ENCODE measurements at places on chromosomes 4 and X.

- DNase-seq, result no peak
Measured at GRCh38 chrX:103124284-103124683, 31.3 kb upstream of the NXF3 start.

DNA sequence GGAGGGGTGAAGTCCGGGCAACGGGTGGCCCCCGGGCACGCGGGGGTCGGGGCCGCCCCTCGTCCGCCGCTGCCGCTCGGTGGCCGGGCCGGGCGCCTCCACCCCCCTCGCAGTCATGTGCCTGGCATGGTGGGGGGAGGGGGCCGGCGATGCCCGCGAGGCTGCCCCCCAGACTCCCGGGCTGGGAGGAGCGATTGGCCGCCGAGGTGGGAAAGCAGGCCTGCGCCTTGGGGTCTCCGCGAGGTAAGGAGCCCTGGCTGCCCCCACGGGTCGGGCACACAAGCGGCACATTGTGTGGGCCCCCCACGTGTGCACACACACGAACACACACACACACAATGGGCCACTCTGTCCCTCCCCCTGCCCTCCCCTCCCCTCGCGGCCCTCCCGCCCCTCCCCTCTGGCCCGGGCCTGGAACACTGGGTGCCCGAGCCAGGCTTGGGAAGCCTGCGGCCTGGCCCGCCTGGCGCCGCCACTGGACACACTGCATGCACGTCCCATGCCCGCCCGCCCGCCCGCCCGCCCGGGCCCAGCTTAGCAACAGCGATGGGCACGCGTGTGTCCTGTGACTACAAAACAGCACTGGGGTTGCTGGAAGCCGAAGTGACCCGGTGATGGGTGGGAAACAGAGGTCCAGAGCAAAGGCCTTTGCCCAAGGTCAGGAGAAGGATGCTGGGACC lies 1.3 kb downstream of the SLC6A8 start:
- DNase-seq, result no peak

DNA sequence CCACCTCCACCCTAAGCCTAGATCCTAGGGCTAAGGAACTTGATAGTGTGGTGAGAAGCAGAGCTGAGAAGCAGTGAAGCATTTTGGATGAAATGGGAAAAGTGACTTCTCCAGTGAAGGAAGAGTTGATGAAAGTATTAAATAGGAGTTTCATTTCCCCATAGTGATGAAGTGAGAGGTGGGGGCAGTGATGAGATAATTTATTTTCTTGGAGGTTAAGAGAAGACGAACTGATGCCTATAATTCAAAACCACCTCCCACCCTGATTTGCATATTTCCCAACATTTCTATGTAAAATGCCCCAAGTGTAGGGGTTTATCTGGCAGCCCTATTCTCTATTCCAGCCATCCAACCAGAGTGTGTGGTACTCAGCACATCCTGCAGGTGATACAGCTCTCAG lies 6.3 kb downstream of the LONRF3 start:
- DNase-seq, result no peak

DNA sequence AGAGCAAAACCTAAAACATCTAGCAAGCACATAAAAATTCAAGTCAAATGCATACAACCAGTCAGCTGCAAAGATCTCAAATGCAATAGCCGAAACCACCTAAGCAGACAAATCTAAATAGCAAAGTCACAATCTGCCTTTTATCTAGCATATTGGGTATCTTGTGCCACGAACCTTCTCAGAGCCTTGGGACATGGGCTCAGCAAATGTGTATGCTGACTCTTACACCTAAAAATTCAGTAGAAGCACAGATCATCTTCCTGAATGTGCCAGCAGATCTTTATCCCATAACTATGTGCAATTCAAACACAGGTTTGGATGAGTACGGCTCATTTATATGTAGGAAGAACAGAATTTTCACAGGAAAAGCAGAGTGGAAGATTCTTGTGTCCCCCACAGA lies 492.1 kb downstream of the INPP4B start:
- DNase-seq, result no peak

- DNase-seq, result no peak
Measured at GRCh38 chr4:153220682-153221395, 16.6 kb downstream of the TRIM2 start.

GRCh38 chrX:70485466-70485865 lies 40.8 kb downstream of the DLG3 start:
- no peak for DNase-seq

- no peak for DNase-seq
Measured at GRCh38 chr4:166957451-166957850, 276.8 kb downstream of the SPOCK3 start.

- no peak for DNase-seq
Measured at GRCh38 chr4:8291701-8292477, 22.3 kb downstream of the HTRA3 start.

GRCh38 chr4:184583738-184584502 lies 65.3 kb downstream of the CASP3 start:
- DNase-seq, result no peak

DNA sequence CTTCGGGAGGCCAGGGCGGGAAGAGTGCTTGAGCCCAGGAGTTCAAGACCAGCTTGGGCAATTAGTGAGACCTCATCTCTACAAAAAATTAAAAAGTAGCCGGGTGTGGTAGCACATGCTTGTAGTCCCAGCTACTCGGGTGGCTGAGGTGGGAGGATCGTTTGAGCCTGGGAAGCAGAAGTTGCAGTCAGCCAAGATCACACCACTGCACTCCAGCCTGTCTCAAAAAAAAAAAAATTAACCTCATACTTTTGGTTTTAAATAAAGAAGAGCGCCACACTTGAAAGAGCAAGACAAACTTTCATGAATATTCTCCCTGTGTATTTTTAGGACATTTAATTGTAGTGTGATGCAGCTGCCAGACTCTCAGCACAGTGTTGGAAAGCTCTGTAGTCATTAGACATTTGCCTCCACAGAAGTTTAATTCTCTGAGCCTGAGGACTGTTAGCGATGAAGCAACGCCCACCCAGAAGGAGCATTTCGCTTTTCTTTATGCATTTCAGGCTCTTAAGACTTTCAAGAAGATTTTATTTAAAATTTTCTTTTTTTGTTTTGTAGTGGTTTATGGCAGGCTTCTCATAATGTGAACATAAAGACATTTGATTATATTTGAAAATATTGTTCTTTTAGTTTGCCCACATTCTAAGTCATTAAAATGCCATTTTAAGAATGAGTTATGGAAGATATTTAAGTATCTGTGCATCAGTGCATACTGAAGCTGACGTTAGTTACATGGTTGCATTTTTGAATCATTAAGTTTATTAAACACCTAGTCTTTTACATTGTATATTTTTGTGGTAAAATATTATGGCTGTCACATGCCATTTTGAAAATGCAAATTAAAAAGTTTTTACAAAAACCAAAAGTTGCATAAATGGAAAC lies 45.8 kb downstream of the DCLK2 start:
- no peak for DNase-seq

GRCh38 chr4:37422102-37422501 lies 177.6 kb downstream of the NWD2 start:
- no peak for DNase-seq

DNA sequence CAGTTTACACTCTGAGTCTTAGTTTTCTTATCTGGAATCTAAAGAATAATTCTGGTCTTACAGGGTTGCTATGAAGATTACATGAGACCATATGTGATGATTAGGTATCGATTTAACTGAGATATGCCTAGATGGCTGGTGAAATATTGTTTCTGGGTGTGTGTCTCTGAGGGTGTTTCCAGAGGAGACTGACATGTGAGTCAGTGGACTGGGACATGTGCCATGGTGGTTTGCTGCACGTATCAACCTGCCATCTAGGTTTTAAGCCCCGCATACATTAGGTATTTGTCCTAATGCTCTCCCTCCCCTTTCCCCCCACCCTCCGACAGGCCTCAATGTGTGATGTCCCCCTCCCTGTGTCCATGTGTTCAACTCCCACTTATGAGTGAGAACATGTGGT lies 186.0 kb upstream of the CXorf66 start:
- DNase-seq, result no peak

GRCh38 chr4:43993196-43993902 lies 455.3 kb downstream of the KCTD8 start:
- DNase-seq, result no peak

DNA sequence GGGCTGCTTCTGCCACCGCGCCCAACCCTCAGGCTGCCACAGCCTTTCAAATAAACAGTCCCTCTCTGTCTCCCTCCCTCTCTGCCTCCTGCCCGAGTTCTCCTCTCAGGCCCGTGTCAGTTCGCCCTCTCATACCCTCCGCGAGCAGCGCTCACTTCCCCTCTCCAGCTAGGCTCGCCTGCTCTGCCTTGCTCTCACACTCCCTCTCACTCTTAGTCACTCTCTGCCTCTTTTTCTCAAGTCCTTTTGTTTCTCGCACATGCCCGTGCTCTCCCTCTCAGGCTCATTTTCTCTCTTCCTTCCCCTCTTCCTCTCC lies 3.2 kb downstream of the EFNB1 start:
- no peak for DNase-seq

GRCh38 chr4:38332699-38333098 lies 331.3 kb upstream of the KLF3 start:
- DNase-seq, result no peak

DNA sequence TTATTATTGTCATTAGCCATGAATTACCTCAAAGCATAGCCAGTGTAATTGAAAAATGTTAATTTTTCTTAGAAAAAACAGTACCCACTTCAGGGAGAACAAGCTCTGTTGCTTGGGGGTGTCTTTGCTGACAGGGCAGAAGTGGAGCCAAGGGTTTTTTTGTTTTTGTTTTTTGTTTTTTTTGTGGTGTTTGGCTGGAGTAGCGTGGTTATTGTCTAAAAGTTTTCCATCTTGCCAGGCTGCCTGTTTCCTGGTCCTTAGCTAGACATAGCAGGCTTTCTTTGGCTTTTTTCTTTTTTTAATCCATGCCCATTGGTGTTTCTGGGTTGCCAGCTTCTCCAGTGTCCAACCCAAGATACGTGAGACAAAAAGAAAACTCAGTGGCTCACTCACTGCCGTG lies 61.5 kb downstream of the CASP3 start:
- no peak for DNase-seq

DNA sequence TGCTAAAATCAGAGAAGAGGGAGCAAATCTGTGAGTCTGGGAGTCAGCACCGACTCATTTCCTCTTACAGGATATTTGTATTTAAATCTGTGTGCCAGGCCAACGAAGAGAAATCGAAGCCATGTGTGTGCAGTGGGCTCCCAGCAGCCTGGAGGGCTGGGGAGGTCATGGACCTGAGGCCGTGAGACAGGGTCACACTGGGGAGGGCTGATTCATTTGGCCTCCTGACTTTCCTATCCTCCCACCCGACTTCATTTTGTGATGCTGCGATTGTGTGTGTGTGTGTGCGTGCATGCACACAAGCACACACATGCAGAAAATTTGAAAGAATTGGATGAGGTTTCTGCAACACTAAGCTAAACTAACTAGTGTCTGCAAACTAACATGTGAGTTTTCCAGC lies 48.7 kb upstream of the STX18 start:
- no peak for DNase-seq

GRCh38 chr4:17112292-17112659 lies 213.8 kb upstream of the LDB2 start:
- DNase-seq, result no peak

GRCh38 chrX:103099691-103100090 lies 6.7 kb upstream of the NXF3 start:
- no peak for DNase-seq

DNA sequence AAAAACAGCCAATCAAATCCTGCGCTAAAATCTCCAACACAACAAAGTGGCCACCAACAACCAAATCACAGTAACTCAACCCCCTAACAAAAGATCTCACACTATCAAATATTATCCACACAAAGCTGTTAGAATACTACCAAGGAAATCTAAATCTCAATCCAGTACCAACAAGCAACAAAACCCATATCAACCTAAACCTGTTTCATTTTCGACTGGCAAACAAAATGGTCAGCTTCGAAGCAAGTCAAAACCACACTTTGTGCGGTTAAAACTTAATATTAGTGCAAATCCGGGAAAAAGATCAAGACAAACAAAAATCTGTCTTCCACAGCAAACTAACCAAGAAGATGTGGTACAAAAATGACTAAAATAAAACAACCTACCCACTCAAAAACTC lies 28.7 kb upstream of the MUC7 start:
- DNase-seq, result no peak

DNA sequence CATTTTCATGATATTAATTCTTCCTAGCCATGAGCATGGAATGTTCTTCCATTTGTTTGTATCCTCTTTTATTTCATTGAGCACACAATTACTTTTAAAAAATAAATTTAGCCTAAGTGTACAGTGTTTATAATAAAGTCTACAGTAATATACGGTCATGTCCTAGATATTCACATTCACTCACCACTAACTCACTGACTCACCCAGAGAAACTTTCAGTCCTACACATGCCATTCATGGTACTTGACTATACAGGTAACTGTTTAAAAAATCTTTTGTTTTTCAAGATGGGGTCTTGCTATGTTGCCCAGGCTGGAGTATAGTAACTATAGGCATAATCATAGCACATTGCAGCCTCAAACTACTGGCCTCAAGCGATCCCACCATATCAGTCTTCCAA lies 348.1 kb downstream of the RAPGEF2 start:
- DNase-seq, result no peak

GRCh38 chr4:159420162-159421057 lies 317.5 kb downstream of the RAPGEF2 start:
- DNase-seq, result no peak

DNA sequence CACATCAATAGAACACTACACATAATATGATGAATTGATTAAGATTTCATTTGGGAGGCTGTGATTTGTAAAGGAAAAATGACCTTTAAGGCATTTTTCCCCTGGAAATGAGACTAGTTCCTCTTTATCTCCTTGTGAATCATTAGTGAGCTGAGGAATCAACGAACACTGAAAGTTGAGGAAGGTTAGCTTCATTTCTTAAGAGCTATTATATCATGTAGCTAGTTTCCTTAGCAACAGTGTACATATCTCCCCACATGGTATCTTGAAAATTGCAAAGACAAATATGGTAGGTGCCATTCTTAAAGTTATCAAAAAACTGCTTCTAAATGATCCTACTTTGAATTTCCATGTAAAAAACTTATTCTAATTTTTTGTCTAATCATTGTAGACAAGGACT lies 127.5 kb upstream of the NRK start:
- DNase-seq, result no peak

- DNase-seq, result no peak
Measured at GRCh38 chr4:992297-993110, 700 bp downstream of the SLC26A1 start.

GRCh38 chrX:136694431-136695087 lies 46.6 kb downstream of the CD40LG start:
- DNase-seq, result no peak

DNA sequence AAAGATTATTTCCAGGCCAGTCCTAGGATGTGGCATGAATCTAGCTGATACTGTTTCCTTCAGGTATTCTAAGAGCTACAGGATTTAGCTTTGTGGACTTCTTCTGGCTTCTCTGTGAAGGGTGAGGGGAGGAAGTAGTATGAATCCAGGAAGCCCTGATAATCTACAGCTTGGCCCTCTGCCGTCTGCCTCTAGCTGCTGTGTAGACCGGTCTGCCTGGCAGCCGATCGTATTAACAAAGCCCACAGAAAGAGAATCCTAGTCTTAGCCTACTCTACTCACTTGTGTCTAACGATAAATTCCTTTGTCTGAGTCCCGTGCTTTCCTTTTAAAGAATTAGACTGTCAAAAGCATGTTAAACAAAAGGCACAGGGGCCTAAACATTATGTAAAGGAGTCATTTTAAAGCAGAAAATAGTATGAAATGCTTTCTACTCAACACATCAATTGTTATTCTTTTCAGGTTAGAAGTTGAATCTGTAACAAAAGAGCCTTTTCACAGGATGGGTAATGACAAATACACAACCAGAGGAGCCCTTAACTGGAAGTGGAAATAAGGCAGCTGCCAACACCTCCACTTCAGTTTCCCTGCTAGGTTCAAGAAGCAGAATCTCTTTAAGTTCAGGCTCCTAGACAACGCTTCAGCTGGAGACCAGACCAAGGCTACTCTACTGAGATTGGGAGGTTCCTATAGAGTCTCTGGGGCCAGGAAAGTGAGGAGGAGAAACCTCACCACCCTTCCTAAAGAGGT lies 48.9 kb upstream of the UCP1 start:
- no peak for DNase-seq
